ENCODE measurements at places on chromosomes 5 and 9.

DNA sequence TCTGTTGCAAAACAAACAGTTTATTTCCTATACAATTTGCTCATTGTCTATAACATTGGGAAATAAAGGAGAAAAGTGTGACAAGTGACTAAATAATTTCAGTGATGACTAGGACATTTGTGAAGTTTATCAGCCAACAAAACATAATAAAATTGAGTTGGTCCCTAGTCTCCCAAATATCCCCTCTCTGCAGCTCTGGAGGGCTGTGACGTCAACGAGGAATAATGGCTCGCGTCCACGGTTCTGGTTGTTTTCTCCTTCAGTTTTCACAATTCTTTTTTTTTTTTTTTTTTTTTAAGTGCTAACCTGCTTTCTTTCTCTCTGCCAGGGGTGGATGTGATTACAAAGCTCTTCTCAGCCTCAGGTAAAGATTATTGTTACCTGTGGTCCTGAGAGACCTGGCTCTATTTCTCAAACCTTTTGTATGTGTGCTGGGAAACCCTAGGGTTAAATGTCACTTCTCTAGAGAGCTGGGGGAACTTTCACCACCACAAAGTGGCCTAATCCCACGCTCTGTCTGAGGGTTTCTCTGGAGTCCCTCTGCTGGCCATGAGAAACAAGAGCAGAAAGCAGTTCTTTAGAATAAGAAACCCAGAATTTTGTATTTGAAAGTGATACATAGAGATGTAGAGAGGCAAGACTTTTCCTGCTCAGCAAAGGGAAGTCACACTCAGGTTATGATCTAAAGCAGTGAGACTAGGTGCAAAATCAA, 36.2 kb upstream of the ANKRD55 start:
- DNase-seq: peak; percentile 1

DNA sequence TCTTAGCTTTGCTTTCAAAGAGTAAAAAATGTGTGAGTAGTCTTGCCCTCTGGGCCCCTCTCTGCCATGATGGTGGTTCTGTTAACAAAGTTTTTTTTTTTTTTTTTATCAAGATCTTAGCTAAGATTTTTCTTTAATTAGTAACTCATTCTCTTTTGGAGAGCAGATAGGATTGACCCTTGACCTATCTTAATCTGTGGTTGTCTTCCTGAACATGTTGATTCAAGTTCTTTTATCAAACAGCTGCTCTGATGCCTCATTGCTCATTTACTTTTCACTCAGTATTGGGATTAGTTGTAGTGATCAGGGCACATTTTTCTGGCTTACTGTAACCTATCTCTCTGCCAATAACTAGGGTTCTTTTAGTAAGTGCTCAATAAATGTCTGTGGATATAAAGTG, 106.3 kb downstream of the PCSK5 start:
- no peak for DNase-seq

DNA sequence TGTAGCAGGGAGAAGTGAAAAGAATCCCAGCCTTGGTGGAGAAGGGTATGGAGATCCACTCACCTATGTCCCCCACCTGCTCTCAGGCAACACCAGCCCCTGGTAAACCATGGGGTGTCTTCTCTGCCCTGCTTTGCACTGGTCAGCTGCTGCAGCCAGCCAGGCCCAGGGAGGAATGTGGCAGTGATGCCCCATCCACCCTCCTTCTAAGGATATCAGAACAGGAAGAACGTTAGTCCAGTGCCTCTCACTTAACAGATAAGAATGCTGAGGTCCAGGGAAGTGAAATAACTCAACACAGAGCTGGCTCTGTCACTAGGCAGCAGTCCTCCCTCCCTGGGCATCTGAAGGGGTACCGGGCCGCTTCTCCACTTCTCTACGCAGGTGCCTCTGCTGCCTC, 9.7 kb upstream of the PPIC start:
- no peak for DNase-seq

DNA sequence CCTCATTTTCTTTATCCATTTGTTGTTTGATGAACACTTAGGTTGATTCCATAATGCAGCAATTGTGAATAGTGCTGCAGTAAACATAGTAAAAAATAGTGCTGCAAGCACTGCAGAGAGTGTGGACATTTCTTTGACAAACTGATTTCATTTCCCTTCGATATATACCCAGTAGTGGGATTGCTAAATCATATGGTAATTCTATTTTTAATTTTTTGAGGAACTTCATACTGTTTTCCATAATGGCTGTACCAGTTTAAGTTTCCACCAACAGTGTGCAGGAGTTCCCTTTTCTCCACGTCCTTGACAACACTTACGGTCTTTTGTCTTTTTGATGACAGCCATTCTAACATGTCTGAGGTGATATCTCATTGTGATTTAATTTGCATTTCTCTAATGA, 138.2 kb upstream of the PLPPR1 start:
- no peak for DNase-seq

GRCh38 chr9:4600368-4600767, 61.7 kb upstream of the PLPP6 start:
- no peak for DNase-seq

- no peak for DNase-seq
These were observed 29.1 kb upstream of the DUSP1 start for GRCh38 chr5:172800088-172800551.

DNA sequence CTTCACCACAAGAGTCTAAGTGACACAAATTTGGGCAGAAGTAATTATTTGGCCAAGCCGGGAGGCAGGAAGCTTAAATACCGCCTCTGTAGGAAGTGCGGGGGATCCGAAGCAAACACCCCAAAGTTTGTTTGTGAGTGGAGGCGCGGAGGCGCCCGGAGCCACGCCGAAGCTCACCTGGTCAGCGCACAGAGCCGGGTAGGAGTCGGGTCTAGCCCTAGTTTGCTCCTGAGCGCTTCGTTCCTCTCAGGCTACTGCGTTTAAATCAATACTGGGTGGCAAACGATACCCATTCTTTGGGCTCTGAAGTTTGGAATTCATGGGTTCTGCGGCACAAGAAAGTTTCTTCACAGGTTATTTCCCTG, 855 bp downstream of the MCC start:
- DNase-seq: no peak

DNA sequence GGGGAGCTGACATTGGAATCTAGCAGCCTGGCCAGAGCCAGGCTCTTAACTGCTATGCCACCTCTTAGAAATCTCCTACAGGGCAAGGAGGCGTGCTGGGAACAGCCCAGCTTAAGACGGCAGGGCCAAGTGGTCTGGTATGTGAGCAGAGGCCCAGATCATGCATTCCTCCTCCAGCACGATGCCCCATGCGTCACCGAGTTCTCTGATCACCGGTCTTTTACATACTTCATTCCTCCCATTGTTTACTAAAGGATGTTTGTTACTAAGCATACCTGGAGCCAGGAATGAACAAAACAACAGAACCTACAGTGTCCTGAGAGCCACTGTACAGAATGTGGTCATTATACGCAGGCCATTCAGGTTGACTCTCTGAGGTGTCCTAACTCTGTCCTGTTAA, 73.8 kb downstream of the TRIO start:
- DNase-seq: no peak
